Activated T-helper 2 cell treated with anti-CD3 and anti-CD28 coated beads, Interferon-gamma antibody, Interleukin-2, Interleukin-4, amounts not matched to agents 10 μg/mL and 5 μg/mL and 100 μg/mL, durations not matched to agents 14 hours and 24 hours and 36 hours (primary cell): ENCODE measurements at places on chromosomes 12 and 14.

GRCh38 chr12:14239935-14240872, 125.3 kb upstream of the ATF7IP start:
- H3K36me3 ChIP-seq: peaks cover 11% of the 10 kb centered on the region
- peak overlapping the region; percentile 73 for H3K4me3 ChIP-seq
- peaks cover 29% of the 10 kb centered on the region for H3K4me1 ChIP-seq

DNA sequence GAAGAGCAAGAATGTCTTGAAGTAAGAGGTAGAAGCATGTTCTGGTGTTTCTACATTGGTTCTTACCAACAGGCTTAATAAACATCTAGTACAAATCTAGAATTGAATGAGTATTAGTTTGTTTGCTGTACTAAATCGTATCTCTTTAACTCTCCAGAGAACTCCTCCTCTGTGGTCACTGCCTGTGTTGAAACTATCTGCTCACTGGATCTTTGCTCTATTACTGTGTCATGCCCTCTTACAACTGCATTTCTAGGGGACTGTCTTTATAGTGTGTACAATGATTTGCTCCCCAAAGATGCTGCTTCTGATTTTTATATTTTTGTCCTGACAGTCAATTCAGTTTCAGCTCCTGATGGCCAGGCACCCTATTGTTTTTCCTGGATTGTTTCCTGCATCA, 50.1 kb upstream of the E2F7 start:
- no peak overlapping the region for H3K4me3 ChIP-seq
- H3K27ac ChIP-seq: no peak overlapping the region
- no peaks in the 10 kb centered on the region for H3K36me3 ChIP-seq
- no peaks in the 10 kb centered on the region for H3K4me1 ChIP-seq
- H3K27me3 ChIP-seq: no peaks in the 10 kb centered on the region

- no peaks in the 10 kb centered on the region for H3K36me3 ChIP-seq
- no peak for DNase-seq
- peaks cover 4% of the 10 kb centered on the region for H3K27me3 ChIP-seq
Observed at GRCh38 chr12:7344833-7345606, 41.1 kb downstream of the ACSM4 start.

GRCh38 chr12:56229916-56230431, at the start of gene SLC39A5:
Gene SLC39A5, plus strand, starts transcription at chr12:56230051. Its CDS starts 1,224 bp downstream, at chr12:56231275.
- H3K4me3 ChIP-seq: no peak within 1 kb of the TSS
- peaks cover 12% of the 10 kb centered on the region for H3K4me1 ChIP-seq
- peaks cover 19% of the 10 kb centered on the region for H3K36me3 ChIP-seq
- H3K27me3 ChIP-seq: no peaks in the 10 kb centered on the region

GRCh38 chr14:64298773-64299172, 4.6 kb upstream of the ESR2 start:
- H3K27ac ChIP-seq: no peak overlapping the region
- no peaks in the 10 kb centered on the region for H3K36me3 ChIP-seq
- H3K4me3 ChIP-seq: no peak overlapping the region

GRCh38 chr12:2833810-2834209, 1.0 kb downstream of the NRIP2 start:
- H3K4me3 ChIP-seq: no peak overlapping the region
- no peak overlapping the region for H3K27ac ChIP-seq
- H3K27me3 ChIP-seq: no peaks in the 10 kb centered on the region
- no peaks in the 10 kb centered on the region for H3K4me1 ChIP-seq
- peaks cover 24% of the 10 kb centered on the region for H3K36me3 ChIP-seq
- no peak for DNase-seq
